ENCODE measurements at places on chromosomes 1 and 21.

GRCh38 chr1:19814244-19814661 lies 830 bp downstream of the RNF186 start:
- DNase-seq: no peak

DNA sequence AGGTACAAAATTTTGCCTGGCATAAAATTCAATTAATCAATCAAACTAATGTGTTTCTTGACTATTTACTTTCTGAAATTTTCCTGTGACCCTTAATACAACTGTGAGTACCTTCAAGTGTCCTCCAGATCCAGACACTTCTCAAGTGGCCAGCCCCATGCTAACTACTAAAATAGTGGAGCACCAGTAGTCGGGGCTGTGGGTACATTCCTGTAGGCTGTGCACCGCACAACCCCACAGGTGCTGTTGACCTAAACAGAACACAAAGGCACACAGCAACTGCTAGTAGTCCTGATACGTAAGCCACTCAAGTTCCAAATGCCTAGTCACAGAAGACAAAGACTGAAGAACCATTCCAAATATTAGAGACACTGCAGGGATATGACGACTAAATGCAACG lies 36.6 kb downstream of the TMEM50B start:
- no peak for DNase-seq

GRCh38 chr1:58968360-58968952 lies 184.6 kb upstream of the JUN start:
- no peak for DNase-seq

GRCh38 chr1:109306832-109307273 lies at the start of gene MYBPHL:
Gene MYBPHL (minus strand): TSS chr1:109307011. CDS start chr1:109306991, 20 bp downstream.
- no peak for DNase-seq

GRCh38 chr21:16125274-16125673 lies 395.5 kb downstream of the USP25 start:
- no peak for DNase-seq

DNA sequence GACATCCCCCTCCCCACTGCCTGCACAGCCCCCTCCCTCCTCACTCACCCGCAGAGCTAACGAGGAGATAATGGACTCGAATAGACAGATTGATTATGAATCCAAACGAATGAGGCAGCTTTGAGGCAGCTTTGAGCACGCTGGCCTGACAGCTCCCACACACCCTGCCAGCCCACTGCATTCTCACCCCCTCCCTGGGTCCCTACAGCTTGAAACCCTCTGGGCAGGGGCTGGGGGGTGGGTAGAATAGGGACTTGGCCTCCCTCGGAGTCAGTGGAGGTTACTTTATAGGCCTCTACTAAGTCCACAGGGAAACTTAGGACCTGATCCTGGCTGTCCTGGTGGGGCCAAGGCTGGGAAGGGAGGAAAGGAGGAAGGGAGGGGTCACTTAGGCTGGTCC lies 1.9 kb downstream of the NTRK1 start:
- DNase-seq: no peak

GRCh38 chr1:153958961-153959260 lies 499 bp upstream of the CRTC2 start:
- DNase-seq: no peak
